ENCODE measurements at places on chromosomes 4 and X.

DNA sequence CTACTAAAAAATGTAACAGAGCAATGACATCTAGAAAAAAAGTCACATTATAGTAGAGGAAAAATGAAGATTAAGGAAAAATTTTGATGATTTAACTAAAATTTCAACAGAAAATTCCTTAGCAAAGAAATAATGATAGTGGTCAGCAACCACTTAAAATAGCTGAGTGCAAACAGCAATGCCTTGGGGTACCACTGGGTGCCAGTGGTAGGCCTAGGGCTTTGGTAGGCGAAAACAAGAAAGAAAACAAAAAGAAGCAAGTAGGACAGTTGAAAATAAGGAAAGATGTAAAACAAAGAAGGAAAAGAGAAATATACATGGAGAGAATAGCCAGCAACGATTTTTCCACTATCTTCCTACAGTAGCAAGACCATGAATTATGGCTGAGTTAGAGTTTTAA is 313.5 kb upstream of the IRS4 start:
- DNase-seq = no peak

DNA sequence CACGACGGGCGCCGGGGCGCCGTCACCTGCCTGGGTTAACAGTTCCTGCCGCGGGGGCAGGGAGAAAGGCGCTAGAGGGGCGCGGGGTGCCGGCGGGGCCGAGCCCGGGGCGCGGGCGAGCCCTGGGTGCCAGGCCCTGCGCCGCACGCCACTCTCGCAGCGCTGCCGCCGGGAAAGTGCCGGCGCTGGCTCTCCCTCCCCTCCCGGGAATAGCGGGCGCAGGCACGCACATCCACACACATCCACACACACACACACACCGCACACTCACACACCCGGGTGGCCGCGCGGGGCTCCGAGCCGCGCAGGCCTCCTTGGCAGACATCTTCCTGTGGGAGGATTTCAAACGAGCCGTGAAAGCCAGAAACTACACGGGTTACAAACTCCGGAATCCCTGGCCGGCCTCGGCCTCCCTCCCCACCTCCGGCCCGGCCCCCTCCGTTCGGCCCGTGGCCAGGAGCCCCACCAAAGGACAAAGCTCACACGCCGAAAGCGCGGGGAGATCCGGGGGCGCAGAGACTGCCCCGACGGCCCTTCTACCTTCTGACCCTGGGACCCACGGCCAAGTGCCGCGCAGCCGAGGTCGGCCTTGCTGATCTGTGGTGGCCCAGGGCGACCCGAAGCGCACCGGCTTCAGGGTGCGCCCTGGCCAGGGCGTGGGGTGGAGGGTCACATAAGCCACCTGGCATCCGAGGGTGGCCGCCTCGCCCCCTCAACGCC is 92.3 kb downstream of the BCOR start:
- no peak for DNase-seq

DNA sequence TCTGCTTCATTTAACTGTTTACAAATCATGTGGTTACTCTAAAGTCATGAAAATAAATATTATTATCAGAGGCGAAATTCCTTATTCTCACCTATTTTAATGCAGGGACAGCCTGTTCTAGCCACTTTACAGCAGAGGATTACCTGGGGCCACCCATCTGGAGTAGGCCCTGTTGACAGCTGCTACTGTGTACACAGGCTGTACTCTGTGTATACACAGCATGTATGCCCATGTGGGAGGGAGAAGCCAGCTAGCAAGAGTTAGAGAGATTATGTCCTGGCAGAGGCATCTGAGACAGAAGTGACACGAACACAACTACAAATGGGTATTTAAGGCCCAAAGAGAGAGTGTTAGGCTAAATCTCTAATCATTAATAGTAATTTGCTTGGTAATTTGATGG is 62.1 kb downstream of the GPRIN3 start:
- DNase-seq = no peak

GRCh38 chr4:154018659-154019058 is 229.8 kb upstream of the SFRP2 start:
- peak; percentile 3 for DNase-seq
